ENCODE measurements at places on chromosomes 3 and 15. TPM values are rescaled to one million over a fixed set of nuclear protein-coding genes. Genes with fewer than 3 reads are reported as not detected.

Gene CELSR3
- total RNA-seq: 3.9 TPM

Gene WDR76
- total RNA-seq: 13.3 TPM

Gene C3orf52
- total RNA-seq: 11.7 TPM

Gene GPR62
- not detected for total RNA-seq

Gene PIGZ
- 1.3 TPM for total RNA-seq

Gene AGTR1
- total RNA-seq: 0.77 TPM

Gene PLCH1
- 1.1 TPM for total RNA-seq

Gene MAGEL2
- not detected for total RNA-seq

Gene PLA1A
- 0.25 TPM for total RNA-seq

Gene DUOXA2
- total RNA-seq: not detected

Gene MRPL3
- total RNA-seq: 94.2 TPM

Gene GADL1
- total RNA-seq: not detected

Gene CRABP1
- total RNA-seq: 0.68 TPM

Gene SNX22
- 1.3 TPM for total RNA-seq

Gene ACAD9
- 24.5 TPM for total RNA-seq

Gene C15orf62
- 0.13 TPM for total RNA-seq

Gene ATP10A
- total RNA-seq: 9.8 TPM

Gene LYZL4
- total RNA-seq: not detected

Gene RGMA
- 0.31 TPM for total RNA-seq

Gene NEDD4
- 86.3 TPM for total RNA-seq

Gene RPP14
- 10.2 TPM for total RNA-seq

Measured in A549 treated with Hydrocortisone at 1 μM for 4 hours (cell line).